Activated naive CD4-positive, alpha-beta T cell treated with anti-CD3 and anti-CD28 coated beads for 36 hours (primary cell): ENCODE measurements at places on chromosomes 16 and 17.

DNA sequence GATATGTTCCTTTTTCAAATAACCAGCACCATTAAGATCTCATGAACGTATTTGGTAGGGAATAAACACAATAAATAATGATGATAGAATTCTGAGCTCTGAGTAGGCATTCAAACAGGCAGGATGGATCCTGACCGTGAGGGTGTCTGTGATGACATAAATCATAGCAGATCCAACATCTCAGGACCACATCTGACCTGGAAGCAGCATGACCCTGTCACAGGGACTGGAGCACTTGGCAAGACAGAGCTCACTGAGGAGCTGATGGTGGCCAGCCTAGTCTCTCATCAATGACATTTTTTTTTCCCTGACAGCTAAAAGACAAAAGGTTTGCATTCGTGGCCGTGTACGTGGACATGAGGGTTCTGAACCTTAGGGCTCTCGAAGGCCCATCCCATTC is 337.5 kb downstream of the NPIPA8 start:
- no peak for DNase-seq

GRCh38 chr17:41278176-41278955 is 2.9 kb downstream of the KRTAP9-7 start:
- no peak for DNase-seq

DNA sequence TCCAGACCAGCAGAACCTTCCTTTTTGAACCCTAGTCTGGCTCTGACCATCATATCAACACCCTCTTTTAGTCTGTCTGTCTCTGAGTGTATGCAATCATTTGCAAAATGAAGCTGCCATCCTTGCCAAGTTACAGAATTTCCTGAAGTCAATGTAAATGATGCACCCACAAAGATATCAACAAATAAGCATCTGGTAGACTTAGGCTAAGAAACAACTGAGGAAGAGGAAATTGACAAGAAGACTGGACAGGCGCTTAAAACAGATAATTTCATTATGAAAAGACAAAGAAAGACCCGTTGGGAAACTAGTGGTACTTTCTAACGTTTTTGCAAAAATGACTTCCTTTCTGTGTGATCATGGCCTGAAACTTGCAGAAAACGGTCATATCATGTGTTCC is 24.7 kb upstream of the CIITA start:
- DNase-seq: no peak

- DNase-seq: peak; percentile 4
Measured at GRCh38 chr17:77496401-77496801, 355.6 kb downstream of the SEC14L1 start.

- DNase-seq: no peak
Measured at GRCh38 chr17:7916808-7917207, 719 bp upstream of the RNF227 start.

DNA sequence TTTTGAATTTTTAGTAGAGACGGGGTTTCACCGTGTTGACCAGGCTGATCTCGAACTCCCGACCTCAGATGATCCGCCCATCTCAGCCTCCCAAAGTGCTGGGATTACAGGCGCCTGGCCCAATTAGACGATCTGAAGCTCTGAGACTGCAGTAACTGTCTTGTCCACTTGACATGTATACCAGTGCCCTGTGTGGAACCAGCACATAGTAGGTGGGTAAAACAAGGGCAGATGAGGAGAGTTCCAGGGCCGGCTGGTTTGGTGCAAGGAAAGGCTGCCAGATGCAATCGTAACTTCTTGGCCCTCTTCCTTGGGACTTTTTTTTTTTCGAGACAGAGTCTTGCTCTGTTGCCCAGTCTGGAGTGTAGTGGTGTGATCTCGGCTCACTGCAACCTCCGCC is 3.1 kb downstream of the C17orf113 start:
- DNase-seq: no peak

DNA sequence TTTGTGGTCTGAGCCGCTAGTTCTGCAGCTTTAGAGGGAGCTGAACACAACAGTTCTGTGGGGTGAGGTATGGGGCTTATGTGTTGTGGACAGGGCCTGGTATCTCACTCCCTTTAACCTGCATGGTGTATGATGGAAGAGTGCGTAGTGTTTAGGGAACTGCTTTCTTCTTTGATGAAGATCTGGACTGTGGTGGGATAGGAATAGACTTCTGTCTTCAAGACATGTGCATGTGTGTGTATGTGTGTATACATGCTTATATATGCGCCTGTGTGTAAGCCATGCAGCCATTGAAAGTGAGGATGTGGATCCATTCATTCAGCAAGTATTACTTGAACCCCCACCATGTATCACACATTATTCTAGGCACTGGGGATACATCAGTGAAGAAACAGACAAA is 114.8 kb upstream of the TMEM97 start:
- DNase-seq: no peak

DNA sequence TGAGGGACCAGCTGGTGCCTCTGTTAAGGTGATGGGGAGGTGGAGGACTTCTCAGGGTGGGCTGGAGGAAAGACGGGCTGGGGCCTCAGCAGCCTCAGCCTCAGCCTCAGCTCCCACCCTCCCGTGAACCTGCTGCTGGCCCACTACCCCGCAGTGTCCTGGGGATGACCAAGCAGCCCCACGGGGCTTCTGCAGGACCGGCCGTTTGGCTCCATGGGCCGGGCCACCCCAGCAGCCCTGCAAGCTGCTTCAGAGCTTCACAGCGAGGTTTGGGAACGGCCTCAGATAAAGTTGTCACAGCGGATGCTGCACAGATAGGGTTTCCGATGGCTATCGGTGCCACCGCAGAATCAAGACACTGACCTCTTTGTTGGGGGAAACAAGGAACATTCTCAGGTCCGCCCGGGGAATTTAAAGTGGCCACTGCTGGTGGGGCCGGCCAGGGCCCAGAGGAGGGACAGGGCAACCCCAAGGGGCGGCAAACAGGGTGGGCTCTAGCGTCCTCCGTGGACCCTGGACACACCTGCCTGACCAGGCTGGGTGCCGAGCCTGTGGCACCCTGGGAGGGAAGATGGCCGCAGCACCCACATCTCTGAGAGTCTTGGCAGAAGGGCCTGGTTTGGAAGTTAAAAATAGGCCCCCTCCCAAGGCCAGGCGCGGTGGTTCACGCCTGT is 47.8 kb upstream of the ZC3H18 start:
- DNase-seq: no peak

DNA sequence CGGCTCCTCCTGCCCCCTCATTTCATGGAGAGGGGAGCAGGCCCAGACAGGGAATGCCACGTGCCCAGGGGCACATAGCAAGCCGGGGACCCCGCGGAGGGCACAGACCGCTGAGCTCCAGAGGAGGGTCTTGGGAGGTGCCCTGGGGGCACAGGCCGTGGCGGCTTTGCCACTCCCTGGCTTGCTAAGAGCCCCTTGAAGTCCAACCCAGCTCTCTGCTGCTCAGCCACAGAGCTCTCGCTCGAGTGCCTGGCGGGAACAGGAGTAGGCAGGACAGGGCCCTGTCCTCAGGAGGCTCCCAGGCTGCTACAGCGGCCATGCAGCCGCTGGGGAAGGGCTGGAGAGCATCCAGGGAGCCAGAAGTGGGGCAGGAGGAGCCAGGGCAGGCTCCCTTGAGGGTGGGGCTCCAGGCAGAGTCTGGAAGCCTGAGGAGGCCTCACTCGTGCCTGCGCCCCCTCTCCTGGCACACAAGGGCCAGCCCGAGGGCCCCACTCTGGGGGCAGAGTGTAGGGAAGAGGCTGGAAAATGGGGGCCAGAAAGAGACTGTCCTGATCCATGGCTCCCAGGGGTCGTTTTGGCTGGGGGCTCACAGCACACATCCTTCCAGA is 4.4 kb upstream of the RAB26 start:
- no peak for DNase-seq

- no peak for DNase-seq
Measured at GRCh38 chr17:80499961-80500665, 23.7 kb upstream of the NPTX1 start.

DNA sequence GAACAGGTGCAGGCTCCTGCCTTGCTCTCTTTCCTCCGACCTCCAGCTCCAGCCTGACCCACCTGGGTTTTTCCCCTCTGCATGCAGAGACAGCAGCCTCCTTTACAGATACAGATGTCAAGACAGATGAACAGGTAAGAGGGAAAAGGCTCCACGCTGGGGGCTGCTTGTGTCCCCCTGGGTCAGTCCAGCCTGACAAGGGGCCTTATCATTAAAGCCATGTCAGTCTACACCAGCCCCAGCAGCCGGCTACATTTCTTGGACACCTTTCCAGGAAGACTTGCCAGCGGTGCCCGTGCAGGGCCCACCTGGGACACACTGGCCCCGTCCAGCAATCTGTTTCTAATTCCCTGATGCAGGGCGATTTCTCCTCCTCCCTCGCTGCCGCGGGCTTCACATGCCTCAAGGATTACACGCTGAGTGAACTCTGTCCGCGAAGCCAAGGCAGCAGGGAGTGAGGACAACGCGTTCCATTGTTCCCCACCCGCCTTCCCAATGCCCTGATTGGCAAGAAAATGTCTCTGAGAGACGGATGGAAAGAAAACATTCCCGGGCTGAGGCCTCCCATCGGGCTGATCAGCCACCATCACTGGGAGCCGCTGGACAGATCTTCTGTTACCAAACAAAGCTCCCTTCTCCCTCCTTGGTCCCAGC is 184.7 kb downstream of the C16orf95 start:
- no peak for DNase-seq
